ENCODE measurements at places on chromosomes 7 and 10.

- no peaks in the 10 kb centered on the region for H3K4me1 ChIP-seq
- no peak overlapping the region for H3K27ac ChIP-seq
- H3K4me3 ChIP-seq = no peak overlapping the region
- H3K27me3 ChIP-seq = no peaks in the 10 kb centered on the region
Observed at GRCh38 chr10:80277016-80277415, 12.4 kb downstream of the MAT1A start.

GRCh38 chr7:100539436-100540006 lies 518 bp downstream of the AGFG2 start:
- H3K36me3 ChIP-seq = peaks cover 11% of the 10 kb centered on the region
- DNase-seq = peak; percentile 43
- H3K4me1 ChIP-seq = peaks cover 48% of the 10 kb centered on the region
- peak overlapping the region; percentile 95 for H3K4me3 ChIP-seq
- peak overlapping the region; percentile 90 for H3K27ac ChIP-seq
- no peaks in the 10 kb centered on the region for H3K27me3 ChIP-seq

- peaks cover 4% of the 10 kb centered on the region for H3K4me1 ChIP-seq
- no peak overlapping the region for H3K27ac ChIP-seq
- H3K4me3 ChIP-seq = no peak overlapping the region
- H3K36me3 ChIP-seq = peaks cover 5% of the 10 kb centered on the region
- DNase-seq = no peak
Observed at GRCh38 chr7:141652691-141653090, 49.3 kb downstream of the DENND11 start.

DNA sequence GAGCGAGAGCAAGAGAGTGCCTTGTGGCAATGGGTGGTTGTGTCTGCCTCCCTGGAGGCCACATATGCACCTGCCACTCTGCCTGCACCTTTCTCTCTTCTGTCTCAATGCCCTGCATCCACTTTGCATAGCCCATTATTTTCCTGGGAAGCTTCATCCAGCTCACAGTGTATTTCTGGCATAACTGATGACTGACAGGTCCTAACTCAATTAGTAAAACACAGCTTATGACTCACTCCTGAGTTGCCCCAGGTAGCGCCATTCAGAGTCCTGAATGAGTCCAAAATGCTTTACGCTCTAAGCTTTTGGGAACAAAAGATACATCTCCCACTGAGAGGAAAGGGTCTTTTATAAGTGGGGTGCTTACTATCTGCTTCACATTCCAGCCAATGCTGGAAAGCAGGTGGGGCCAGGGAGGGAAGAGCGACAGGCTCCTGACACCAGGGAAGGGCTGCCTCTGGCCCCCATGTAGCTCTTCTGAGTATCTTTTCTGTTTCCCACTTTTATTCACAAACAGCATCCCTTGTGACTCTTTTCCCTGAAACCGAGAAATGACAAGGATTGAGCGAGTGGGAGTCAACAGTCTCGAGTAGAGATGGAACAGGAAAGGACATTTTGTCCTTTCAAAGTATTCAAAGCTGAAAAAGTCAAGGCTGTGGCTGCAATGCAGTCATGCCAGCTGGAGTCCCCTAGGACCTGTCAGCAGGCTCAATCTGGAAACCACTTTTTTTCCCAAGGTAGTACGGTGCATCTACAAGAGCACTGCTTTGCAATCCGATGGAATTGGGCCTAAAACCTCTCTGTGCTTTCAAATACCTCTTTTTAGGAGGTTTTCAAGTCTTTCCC lies 479.3 kb upstream of the PODXL start:
- no peak overlapping the region for H3K4me3 ChIP-seq
- H3K36me3 ChIP-seq = no peaks in the 10 kb centered on the region
- no peak overlapping the region for H3K27ac ChIP-seq
- no peaks in the 10 kb centered on the region for H3K4me1 ChIP-seq

DNA sequence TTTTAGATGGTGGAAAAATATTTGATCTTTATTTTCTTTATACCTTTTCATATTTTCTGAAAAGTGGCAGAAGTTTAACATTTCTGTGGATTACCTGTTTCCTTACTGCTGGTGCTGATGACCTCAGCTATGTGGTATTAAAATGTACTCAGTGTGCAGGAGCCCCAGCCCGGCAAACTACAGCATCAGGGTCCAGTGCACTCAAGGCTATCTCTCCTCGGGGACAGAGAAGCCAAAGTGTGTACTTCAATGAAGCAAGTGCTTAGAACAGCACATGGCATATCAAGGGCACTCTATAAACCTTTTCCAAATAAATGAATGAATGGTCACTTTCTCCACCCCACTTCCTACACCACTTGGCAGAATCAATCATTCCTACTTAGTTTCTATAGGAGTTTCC lies 111.8 kb downstream of the HIP1 start:
- no peak for DNase-seq
- no peak overlapping the region for H3K4me3 ChIP-seq

GRCh38 chr7:116150588-116150987 lies 59.8 kb upstream of the TES start:
- H3K4me3 ChIP-seq = no peak overlapping the region
- H3K36me3 ChIP-seq = no peaks in the 10 kb centered on the region
- H3K27ac ChIP-seq = no peak overlapping the region
- peaks cover 3% of the 10 kb centered on the region for H3K4me1 ChIP-seq
- no peak for DNase-seq

- no peaks in the 10 kb centered on the region for H3K27me3 ChIP-seq
- no peak overlapping the region for H3K27ac ChIP-seq
- no peak overlapping the region for H3K4me3 ChIP-seq
Observed at GRCh38 chr7:80247144-80247543, 112.5 kb downstream of the GNAI1 start.

Data from activated CD4-positive, alpha-beta memory T cell treated with anti-CD3 and anti-CD28 coated beads for 36 hours (primary cell).